PC-9 (cell line): ENCODE measurements at places on chromosomes 11 and 22.

- DNase-seq = no peak
Observed at GRCh38 chr11:65695459-65696241, 16.4 kb upstream of the KAT5 start.

- DNase-seq = no peak
Observed at GRCh38 chr22:46148336-46148735, 2.0 kb upstream of the PPARA start.

DNA sequence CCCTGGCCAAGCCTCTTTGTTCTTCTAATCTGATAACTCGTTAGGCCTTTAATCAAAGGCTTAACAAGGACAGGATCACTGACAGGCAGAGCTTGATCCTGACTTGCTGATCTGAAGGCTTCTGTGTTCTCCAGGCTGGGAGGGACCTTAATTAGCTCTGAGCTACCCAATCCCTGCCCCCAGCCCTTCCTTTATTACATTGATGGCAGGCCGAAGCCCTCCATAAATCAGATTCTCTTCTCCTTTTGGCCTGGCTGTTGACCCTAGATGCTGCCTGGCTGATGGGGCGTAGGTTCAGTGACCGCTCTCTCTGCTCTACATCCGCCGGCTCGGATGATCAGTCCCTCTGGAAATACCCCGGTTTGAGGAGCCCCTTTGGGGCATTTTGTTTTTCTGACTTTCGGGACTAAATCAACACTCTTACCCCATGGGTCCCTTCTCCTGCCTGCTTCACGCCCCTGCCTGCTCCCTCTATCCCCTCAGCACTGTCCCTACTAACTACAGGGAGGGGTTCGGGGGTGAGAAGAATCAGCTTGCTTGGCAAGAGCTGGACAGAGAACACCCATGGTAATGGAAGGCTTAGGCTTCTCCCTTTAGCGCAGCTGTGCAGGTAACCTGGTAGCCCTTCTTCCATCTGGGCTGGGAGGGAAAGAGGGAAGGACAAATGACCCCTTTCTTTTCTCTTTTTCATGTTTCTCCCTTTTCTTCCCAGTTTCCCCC, 10.0 kb upstream of the RRM1 start:
- DNase-seq = no peak

GRCh38 chr11:117421041-117421440, 93.4 kb downstream of the CEP164 start:
- DNase-seq = no peak

DNA sequence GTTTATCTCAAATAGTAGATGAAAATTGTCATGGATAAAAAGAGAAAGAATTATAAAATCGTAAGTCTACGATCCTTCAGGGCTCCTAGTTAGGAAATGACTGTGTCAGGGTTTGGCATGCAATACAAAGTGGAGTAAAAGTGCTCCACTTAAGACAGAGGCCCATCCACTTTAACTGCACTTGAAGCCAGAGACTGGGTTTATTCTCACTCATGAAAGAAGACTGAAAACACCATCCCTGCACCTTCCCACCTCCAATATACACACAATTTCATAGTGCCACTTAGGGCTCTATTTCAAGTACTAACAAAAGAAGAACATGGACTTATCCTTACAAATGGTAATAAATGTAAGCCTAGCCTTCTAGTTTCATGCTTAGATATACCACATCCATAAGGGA, 70.7 kb downstream of the ANO5 start:
- DNase-seq = no peak

- DNase-seq = peak; percentile 41
Observed at GRCh38 chr11:132158091-132158490, 787.7 kb downstream of the NTM start.

- no peak for DNase-seq
Observed at GRCh38 chr11:46901156-46901555, 17.2 kb downstream of the LRP4 start.

GRCh38 chr11:19162951-19163505, 38.8 kb downstream of the CSRP3 start:
- DNase-seq = no peak

GRCh38 chr11:79117488-79117887, 323.3 kb downstream of the TENM4 start:
- no peak for DNase-seq
